Fibroblast of the aortic adventitia (primary cell): ENCODE measurements at places on chromosomes 12 and 14.
A peak's percentile ranks its signal among the peaks of the same experiment; 100 is the strongest.

- peak; percentile 47 for DNase-seq
Observed at GRCh38 chr12:58268069-58268468, 326.7 kb downstream of the ATP23 start.

DNA sequence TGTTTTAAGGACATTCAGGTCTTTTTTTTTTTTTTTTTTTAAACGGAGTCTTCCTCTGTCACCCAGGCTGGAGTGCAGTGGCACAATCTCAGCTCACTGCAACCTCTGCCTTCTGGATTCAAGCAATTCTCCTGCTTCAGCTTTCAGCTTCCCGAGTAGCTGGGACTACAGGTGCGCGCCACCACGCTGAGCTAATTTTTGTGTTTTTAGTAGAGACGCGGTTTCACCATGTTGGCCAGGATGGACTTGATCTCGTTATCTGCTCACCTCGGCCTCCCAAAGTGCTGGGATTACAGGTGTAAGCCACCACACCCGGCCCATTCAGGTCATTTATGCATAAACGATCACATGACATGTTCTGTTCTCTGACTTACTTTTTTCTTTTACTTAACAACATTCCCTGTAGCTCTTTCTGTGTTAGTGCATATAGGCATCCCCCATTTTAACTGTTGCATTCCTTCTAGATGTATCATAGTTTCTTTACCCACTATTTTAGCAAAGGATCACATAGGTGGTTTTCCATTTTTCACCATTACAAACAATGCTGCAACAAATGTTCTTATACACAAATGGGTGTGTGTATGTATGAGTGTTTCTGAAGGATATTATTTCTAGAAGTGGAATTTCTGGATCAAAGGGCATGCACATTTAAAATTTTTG, 74.2 kb downstream of the ARF6 start:
- DNase-seq: no peak

GRCh38 chr12:81588235-81589008, 170.7 kb downstream of the PPFIA2 start:
- no peak for DNase-seq

GRCh38 chr12:70040141-70040540, 203.1 kb upstream of the CNOT2 start:
- DNase-seq: peak; percentile 86

DNA sequence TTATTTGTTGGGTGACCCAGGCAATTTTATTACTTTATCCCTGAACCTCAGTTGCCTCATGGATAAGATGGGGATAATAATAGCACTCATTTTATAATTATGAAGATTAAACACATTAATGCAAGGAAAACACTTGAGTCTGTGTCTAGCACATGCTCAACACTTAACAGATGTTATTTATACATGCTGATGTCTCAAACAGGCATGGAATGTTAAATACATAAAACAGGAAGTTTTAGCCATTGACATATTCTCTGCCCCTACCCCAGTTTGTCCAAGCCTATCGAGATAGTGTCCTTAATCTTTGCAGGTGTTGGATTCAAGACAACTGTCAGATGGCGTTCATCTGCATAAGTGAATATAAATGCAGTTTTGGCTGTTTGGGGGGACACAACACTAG, 109.8 kb downstream of the SCAF11 start:
- DNase-seq: no peak

DNA sequence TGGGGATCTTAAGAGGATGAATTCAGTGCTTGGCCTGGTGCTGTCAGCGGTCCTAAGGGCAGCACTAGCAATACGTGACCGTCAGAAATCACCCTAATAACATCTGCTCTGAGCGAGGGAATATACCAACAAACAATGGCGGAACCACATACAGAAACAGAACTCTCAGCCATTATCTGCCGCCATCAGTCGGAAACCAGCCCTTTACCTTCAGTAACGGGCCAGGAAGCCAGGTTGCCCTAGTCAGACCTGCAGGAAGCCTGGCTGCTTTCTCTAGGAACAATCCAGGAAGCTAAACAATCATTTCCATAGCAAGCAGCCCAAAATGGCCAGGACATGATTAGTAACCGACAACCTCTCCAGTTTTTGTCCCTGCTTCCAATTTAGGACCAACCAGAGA, 5.6 kb downstream of the CDCA4 start:
- no peak for DNase-seq

- DNase-seq: no peak
Observed at GRCh38 chr12:57429473-57430111, 1.3 kb downstream of the R3HDM2 start.

GRCh38 chr14:20711685-20712084, 23.1 kb downstream of the ANG start:
- no peak for DNase-seq

DNA sequence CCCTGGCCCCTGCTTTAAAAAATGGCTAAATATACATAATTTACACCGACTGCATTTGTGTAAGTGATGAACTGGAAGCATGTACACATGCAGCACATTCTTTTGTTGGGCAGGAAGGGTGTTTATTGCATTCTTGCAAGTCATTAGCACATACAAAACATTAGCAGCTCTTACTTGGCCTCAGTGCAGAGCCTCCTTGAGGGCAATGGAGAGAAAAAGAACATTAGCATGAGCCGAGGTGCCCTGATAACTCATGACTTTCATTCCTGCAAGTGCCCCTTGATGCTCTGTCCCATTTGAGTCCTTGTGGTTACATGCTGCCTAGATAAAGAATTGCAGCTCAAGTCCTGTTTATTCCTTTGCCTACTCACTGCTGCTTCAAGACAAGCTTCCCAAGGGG, 61.9 kb downstream of the PAX9 start:
- DNase-seq: no peak

- DNase-seq: peak; percentile 45
Observed at GRCh38 chr12:12561371-12562015, 1.2 kb downstream of the DUSP16 start.

DNA sequence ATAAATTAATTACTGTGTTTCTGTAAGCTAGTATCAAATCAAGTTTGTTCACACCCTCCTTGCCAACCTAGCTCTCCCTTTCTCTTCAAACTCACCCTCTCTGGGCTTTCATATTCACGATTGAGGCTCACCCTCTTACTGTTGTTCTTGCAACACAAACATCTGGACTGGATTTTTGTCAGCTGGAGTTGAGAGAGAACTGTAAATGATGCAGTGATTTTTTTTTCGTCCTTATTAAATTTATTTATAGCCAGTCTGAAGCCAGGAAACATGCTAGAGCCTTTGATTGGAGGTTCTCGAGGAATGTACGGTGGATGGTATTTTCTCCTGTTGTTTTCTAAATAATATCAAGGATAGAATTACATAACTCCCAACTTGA, 485.1 kb downstream of the ZFP36L1 start:
- peak; percentile 75 for DNase-seq

- peak; percentile 71 for DNase-seq
Observed at GRCh38 chr12:16482726-16483125, 123.2 kb downstream of the LMO3 start.

- peak; percentile 56 for DNase-seq
Observed at GRCh38 chr12:31507966-31508365, 83.0 kb downstream of the DENND5B start.
